ENCODE measurements at places on chromosomes 3 and 15. TPM values are rescaled to one million over a fixed set of nuclear protein-coding genes. Genes with fewer than 3 reads are reported as not detected.

Gene TEX55
- not detected for total RNA-seq

Gene CLDN18
- 7.3 TPM for total RNA-seq

Gene TTLL13
- 0.58 TPM for total RNA-seq

Gene NMNAT3
- 7.1 TPM for total RNA-seq

GRCh38 chr3:10432156-10432845 is 73.1 kb downstream of the ATP2B2 start:
- no peak for DNase-seq
- no peak overlapping the region for H3K4me3 ChIP-seq
- H3K4me1 ChIP-seq, result no peaks in the 10 kb centered on the region
- H3K27me3 ChIP-seq, result peaks cover 33% of the 10 kb centered on the region

- no peak overlapping the region for H3K27ac ChIP-seq
- no peak overlapping the region for H3K4me3 ChIP-seq
- H3K4me1 ChIP-seq, result no peaks in the 10 kb centered on the region
- H3K27me3 ChIP-seq, result no peaks in the 10 kb centered on the region
- DNase-seq, result no peak
- H3K36me3 ChIP-seq, result no peaks in the 10 kb centered on the region
These were observed 85.7 kb upstream of the TGFBR2 start for GRCh38 chr3:30520699-30521098.

DNA sequence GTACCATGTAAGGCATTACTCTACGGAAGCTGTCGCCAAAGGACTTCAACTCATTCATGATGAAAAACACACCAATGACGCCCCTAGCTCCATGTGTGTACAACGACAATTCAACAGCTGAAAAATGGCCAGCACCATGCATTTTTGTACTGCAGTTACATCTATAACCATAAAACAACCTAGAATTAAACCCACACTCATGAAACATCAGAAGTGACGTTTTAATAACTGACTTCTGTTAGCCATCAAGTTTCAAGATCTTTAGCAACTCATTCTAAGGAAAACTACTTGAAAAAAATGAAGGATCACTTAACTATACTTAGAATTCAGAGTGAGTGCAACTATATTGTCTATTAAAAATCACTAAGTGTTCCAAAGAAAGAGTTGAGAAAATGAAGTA is 84.9 kb downstream of the RFTN1 start:
- H3K27me3 ChIP-seq, result peaks cover 8% of the 10 kb centered on the region
- H3K4me1 ChIP-seq, result peaks cover 3% of the 10 kb centered on the region
- no peak for DNase-seq
- no peak overlapping the region for H3K4me3 ChIP-seq
- H3K27ac ChIP-seq, result no peak overlapping the region

DNA sequence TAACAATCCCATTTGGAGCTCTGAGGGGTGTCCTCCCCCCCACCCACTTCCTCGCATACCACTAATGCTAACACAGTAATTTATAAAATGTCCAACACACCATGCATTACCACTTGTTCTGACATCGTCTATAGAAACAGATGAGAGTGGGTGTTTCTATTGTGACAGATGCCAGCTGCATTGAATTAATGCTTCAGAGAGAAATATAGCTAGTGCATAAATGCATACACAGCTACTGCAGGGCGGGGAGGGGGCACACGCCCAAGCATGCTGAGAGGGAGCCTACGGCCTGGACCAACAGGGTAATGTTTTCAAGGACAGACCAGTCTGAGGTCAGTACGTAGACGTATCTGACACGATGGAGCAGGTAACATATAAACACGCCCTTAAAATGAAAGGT is 106.0 kb upstream of the FEZF2 start:
- peaks cover 3% of the 10 kb centered on the region for H3K36me3 ChIP-seq
- no peak for DNase-seq
- peaks cover 31% of the 10 kb centered on the region for H3K27me3 ChIP-seq

DNA sequence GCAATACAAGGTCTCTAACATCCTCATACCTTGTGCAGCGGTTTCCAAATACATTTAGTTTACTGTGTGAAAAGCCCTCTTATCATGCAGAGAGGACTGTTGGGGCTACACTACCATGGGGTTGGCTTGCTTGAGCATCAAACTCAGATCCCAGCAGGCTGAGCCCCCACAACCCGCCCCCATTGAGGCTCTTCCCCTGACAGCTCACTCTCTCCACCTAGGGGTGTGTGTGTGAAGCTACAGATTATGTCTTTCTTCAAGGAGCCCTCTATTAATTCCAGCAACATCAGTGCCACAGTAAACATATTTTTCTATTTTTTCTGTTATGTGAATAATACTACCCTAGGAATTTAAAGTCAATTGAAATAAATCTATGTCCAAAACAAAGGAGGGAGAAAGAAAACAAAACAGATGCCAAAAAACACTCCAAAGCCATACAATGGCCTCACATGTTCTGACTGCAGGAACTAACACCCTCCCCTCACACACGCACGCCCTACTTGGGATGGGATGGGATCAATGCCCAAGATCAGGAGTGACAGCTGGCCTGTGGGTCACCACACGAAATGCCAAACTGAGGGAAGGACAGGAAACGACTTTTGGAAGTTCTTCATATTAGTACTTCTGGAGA is 14.7 kb downstream of the TM4SF4 start:
- peaks cover 4% of the 10 kb centered on the region for H3K27me3 ChIP-seq
- H3K4me1 ChIP-seq, result peaks cover 4% of the 10 kb centered on the region
- no peak overlapping the region for H3K4me3 ChIP-seq
- H3K36me3 ChIP-seq, result no peaks in the 10 kb centered on the region

All from type B pancreatic cell (in vitro differentiated cells).